ENCODE measurements at places on chromosomes 2 and 18. TPM values are rescaled to one million over a fixed set of nuclear protein-coding genes. Genes with fewer than 3 reads are reported as not detected.

DNA sequence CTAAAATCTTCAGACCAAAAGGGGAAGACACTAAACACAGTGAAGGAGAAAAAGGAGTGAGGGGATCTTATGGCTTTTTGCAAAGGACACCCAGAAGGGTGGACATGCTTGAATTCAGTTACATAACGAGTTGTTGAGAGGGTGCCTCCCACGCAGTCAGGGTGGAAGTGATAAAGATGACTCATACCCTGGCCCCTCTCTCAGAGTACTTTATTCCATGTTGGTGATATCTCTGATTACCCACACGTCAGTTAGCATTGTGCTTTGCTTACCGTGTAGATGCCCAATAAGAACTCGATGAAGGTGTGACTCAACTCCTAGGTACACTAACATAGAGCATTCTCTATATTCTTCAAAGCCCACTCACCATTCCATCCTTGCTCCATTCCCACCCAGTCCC, 44.4 kb downstream of the EN1 start:
- DNase-seq: no peak

DNA sequence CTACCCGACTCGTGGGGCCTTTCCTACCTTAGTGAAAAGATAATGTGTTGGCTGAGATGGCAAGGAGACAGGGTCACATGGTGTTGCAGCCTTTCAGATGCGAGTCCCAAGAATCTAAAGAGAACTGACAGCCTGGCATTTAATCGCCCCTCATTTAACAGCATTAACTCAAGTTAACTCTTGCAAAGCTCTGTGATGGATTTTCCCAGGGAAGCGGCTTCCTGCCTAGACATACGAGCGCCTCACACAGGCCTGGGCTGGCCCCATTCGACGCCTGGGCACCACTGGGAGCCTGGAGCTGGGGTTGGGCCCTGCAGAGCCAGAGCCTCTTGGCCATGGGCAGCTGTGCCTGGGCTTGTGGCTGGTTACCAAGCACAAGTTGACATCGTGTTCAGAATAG, 140.8 kb downstream of the SEPTIN10 start:
- DNase-seq: no peak

GRCh38 chr2:35803126-35803525, 552.5 kb upstream of the CRIM1 start:
- no peak for DNase-seq

- DNase-seq: no peak
Measured at GRCh38 chr2:11414372-11415124, 51.4 kb downstream of the E2F6 start.

- no peak for DNase-seq
Measured at GRCh38 chr2:6946722-6947121, 29.5 kb downstream of the RNF144A start.

DNA sequence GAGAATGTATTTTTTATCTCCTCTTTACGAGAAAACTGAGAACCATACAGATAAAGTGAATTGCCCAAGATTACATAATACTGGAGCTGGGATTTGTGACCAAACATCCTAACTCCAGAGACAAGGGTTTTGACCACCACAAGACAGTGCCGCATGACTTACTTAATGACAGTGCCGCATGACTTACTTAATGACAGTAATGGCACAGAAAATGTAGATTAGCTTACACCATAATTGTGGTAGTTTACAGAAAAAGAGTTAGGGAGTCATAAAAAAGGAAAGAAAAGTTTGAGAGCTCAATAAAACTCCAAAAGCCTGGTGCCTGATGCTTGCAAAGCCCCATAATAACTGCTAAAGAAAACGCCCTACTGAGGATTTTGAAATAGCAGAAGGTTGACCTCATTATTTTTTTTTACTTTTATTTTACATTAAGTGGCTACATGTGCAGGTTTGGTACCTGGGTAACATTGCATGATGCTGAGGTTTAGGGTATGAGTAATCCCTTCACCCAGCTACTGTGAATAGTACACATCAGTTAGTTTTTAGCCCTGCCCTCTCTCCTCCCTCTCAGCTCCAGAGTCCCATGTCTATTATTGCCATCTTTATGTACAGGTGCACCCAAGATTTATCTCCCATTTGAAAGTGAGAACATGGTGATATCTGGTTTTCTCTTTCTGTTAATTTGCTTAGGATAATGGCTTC, 310.0 kb upstream of the UBE2E3 start:
- no peak for DNase-seq

GRCh38 chr2:63673865-63674533, 85.2 kb downstream of the MDH1 start:
- DNase-seq: no peak

DNA sequence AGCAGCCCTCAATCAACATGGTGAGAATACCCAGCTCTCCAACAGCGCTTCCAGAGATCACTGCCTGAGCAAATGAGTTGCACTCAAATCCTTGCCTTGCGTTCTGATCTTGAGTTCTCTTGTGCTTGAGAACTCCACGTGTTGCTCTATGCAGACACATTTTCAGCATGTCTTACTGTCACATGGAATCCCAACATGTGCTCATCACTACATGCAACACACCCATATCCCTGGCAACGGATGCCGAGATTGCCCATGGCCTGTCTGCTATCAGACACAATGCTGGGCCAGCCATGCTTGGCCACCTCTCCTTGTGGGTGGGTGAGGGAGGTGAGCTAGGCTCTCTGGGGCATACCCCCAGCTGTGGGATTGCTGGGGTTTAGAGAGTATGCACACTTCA, 91.9 kb upstream of the LDAH start:
- DNase-seq: no peak

GRCh38 chr2:218814540-218815243, 16.9 kb downstream of the PRKAG3 start:
- no peak for DNase-seq

- no peak for DNase-seq
Measured at GRCh38 chr2:6103372-6103771, 411.2 kb downstream of the SOX11 start.

- no peak for DNase-seq
Measured at GRCh38 chr2:53632714-53633113, 134.9 kb upstream of the CHAC2 start.

- no peak for DNase-seq
Measured at GRCh38 chr2:77397763-77398162, 124.4 kb downstream of the LRRTM4 start.

DNA sequence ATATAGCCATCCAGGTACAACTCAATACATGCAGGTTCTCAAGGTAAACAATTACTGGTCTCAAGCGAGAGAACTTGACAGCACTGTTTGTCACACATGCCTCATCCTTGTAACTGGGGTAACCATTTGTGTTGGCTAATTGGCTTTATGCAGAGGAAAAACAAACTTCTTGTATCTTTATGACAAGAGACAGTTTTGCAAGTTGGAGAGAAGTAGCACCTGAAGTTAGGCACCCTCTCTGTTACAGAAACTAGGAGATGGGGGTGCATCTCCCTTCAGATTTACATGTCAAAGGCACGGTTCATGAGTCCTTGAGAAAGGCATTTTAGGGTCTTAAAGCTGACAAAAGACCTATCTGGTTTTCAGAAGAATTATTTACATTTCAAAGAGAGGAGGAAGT, 241.7 kb downstream of the CD226 start:
- DNase-seq: no peak

DNA sequence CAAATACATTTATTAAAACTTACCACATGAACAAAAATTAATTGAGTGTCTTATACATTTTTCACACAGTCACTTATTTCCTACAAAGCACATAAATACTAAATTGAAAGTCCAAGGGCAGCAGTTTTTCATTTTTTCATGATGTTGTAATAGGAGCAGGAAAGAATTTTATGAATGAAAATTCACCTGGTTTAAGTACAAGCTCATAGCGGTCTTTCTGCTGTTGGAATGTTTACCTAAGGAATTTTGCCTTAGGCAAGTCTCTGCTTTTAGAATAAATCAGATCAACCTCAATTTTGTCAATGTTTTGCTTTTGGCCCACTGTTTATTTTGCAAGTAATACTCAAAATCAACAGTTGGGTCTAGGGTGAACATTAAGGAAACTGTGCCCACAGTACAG, 40.0 kb downstream of the ETAA1 start:
- no peak for DNase-seq

GRCh38 chr2:74099835-74100234, 47.9 kb downstream of the BOLA3 start:
- DNase-seq: no peak

GRCh38 chr2:19225931-19226330, 132.5 kb downstream of the OSR1 start:
- DNase-seq: no peak

DNA sequence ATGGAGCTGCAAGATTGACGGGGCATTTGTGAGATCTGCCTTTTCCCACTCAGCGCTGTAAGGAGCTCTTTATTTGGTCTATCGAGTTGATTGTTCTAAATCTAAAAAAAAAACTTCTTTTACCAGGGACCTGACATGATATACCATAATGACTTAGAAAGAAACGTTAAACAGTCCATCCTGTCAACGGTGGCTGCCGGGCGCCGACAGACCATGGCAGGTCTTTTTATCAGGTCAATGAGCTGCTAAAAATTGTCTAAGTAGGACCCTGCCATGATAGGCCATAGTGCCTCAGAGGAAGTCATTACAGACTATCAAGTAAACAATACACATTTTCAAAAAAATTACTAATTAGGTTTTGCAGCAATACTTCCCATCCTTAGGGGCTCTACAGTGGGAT, 87.9 kb downstream of the KLHL14 start:
- no peak for DNase-seq

DNA sequence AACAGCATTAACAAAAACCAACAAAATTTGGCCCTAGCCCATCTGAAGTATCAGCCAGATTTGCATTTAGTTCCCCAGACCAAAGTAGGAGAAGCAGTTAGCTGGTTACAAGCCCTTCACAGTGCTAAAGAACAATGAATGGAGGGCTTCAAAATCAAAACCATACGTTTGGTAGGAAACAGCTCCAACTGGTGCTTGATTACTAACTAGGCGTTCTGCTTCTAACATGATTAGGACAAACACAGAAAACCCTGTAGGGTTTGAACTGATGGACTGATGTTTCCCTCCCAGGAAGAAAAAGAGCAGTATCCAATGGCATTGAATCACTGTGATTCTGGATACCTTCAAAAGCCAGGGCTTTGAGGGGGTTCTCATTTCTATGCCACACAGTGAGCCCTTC, 20.5 kb upstream of the STAT4 start:
- DNase-seq: no peak

GRCh38 chr2:128545829-128546228, 227.2 kb upstream of the HS6ST1 start:
- no peak for DNase-seq

GRCh38 chr2:9152975-9153642, 53.5 kb upstream of the ASAP2 start:
- DNase-seq: no peak

GRCh38 chr2:3066831-3067230, 310.8 kb downstream of the EIPR1 start:
- DNase-seq: no peak

- DNase-seq: no peak
Measured at GRCh38 chr2:173239644-173240043, 115.0 kb upstream of the CDCA7 start.

GRCh38 chr2:61759005-61759404, 94.9 kb downstream of the FAM161A start:
- no peak for DNase-seq

DNA sequence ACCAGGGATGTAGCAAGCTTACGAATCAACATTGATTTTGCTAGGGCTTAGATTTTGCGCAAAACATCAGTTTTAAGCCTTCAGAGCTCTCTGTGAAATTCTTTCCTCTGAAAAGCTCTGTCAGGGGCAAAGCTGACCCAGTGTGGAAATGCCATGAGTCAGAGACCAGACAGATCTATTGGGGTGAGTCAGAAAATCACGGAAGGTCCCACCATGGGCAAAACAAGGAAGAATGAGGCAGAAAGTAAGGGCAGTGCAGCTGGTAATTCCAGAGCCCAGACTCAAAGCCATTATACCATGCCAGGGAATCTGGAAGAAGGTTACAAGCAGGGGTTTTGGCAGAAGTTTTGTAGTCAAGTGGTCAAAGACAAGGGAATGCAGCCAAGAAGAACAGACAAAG, 256.6 kb upstream of the CTAGE1 start:
- no peak for DNase-seq

- DNase-seq: no peak
Measured at GRCh38 chr18:71471963-71472725, 1072.0 kb downstream of the CBLN2 start.

DNA sequence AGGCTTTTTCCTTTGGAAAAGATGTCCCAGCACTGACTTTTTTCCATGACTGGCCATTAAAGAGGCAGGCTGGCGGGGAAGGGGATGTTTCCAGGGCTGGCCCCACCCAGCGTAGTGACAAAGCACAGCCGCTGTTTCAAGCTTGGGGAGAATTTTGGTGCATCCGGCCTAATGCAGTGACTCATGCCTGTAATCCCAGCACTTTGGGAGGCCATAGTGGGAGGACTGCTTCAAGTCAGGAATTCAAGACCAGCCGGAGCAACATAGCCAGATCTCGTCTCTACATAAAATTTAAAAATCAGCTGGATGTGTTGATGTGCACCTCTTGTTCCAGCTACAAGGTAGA, 78.0 kb upstream of the SH3BP4 start:
- DNase-seq: no peak

DNA sequence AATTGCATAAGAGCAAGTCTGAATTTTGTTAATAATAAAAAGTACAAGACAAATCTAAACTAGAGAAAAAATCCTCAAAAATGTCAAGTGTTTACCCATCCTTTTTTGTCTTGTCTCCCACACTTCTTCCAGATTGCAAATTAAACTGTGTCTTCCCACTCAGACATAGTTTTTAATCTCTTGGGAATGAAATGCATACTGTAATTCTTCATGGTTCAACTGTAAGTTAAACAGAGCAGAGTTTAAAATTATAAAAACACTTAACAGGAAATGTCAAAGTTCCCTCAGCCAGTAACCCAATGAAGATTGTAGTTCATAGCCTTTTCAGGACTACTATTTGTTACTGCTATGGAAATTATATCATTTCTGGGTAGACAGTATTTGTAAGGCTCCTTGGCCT, 171.8 kb downstream of the UBE2E3 start:
- no peak for DNase-seq

DNA sequence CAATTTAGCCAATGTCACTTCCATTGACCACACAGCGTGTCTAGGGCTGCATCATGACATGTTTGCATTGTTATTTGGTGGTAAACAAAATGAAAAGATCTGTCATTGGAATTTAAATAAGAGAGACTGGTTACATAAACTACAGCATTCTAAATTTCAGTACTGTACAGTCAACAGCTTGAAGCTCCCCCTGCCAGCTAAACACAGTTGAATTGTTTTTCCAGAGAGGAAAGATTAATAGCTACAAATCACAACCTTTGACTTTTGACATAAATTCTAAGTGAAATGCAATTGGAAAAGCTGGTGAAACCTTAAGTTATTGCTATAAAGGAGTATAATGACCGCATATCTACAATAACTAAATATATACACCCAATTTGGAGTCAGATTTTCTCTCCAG, 1600.0 kb upstream of the ACVR2A start:
- no peak for DNase-seq

- no peak for DNase-seq
Measured at GRCh38 chr18:37710726-37711125, 145.1 kb upstream of the CELF4 start.

- DNase-seq: no peak
Measured at GRCh38 chr2:72835403-72835802, 9.6 kb upstream of the EXOC6B start.

GRCh38 chr18:3665780-3666525, 216.0 kb downstream of the TGIF1 start:
- peak; percentile 77 for DNase-seq

GRCh38 chr2:236643480-236643879, 73.9 kb downstream of the ACKR3 start:
- DNase-seq: no peak

The CPLX4 gene
- total RNA-seq: not detected

The NGEF gene
- total RNA-seq: not detected

The BUB1 gene
- total RNA-seq: 46.9 TPM

The SNORC gene
- 1.5 TPM for total RNA-seq

The CFC1 gene
- not detected for total RNA-seq

The DCDC2C gene
- total RNA-seq: not detected

The TEX261 gene
- total RNA-seq: 95.4 TPM

The CENPA gene
- 18.2 TPM for total RNA-seq

Data from CD8-positive, alpha-beta memory T cell (primary cell).